Lung microvascular endothelial cell (primary cell): ENCODE measurements at places on chromosomes 5 and 9. TPM values are rescaled to one million over a fixed set of nuclear protein-coding genes. Genes with fewer than 3 reads are reported as not detected.

The SPATA31E1 gene
- total RNA-seq: not detected in 2 replicates

The PIP5K1B gene
- under 0.01 TPM in 1 of 2 replicates, not detected in the other for total RNA-seq

The RXFP3 gene
- not detected in 2 replicates for total RNA-seq

The GCNT1 gene
- total RNA-seq: 5.0 and 11.1 TPM in 2 replicates

The OR2V2 gene
- total RNA-seq: not detected in 2 replicates

- peak; percentile 71 for DNase-seq
Observed at GRCh38 chr5:179530069-179530998, 20.0 kb upstream of the RUFY1 start.
